KG1 (cell line): ENCODE measurements at places on chromosomes 4 and X.

DNA sequence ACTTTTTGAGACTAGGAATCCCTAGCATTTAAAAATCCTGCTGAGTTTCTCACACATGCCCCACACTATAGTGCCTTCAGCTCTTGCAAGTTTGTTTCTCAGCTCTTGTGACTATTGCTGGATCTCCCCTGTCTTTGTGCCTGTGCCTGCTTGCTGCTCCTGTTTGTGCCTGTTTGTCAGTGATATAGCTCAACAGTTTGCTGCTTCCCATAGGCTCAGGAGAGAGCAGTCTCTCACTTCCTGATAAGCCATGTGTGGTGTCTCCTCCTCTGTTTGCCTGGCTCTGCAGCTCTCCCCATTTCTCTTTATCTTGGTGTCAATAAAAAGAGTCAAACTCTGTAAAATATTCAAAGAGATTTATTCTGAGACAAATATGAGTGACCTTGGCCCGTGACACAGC is 259.8 kb upstream of the CLNK start:
- DNase-seq = no peak

- DNase-seq = no peak
Observed at GRCh38 chr4:181517491-181517890, 725.7 kb upstream of the TENM3 start.

GRCh38 chr4:162684371-162684700 is 482.4 kb downstream of the NAF1 start:
- no peak for DNase-seq

GRCh38 chr4:139700568-139700967 is 34.9 kb downstream of the MGST2 start:
- no peak for DNase-seq

DNA sequence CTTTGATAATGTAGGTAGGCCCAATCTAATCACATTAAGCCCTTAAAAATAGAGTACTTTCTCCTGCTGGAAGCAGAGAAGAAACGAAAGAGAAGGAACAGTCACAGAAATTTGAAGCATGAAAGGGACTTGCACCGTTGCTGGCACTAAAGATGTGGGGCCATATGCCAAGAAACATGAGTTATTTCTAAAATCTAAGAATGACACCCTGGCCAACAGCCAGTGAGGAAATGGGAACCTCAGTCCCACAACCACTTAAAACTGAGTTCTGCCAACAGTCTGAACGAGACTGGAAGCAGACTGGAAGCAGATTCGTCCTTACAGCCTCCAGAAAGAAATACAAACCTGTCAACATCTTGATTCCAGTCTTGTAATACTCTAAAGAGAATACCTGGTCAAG is 70.1 kb downstream of the CENPC start:
- DNase-seq = no peak

DNA sequence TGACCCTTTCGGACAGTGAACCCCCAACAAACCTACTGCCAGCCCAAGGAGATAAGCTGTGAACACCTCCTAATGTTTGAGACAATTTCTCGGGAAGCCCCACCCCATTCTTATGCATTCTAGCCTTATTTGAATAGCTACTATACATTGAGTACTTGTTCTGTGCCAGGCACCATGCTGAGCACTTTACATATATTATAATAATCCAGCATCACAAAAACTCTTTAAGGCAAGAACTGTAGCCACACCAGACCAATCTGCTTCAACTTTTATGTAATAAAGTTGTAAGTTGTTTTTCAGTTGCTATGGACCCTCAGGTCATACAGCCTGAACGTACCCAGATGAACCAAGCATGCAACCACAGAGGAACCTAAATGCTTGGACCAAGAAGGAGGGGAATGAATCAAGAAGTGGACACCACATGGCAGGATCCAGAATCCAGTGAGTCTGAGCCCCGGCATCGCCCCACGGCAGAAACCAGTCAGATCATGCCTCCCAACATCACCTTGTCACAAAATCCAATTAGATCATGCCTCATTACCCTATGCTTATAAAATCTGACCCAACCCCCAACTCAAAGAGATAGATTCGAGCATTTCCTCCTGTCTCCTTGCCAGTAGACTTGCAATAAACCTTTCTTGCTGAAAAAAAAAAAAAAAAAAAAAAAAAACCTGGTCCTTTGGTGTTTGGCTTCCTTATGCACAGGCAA is 225.0 kb downstream of the QDPR start:
- no peak for DNase-seq
